Activated T-cell treated with anti-CD3 and anti-CD28 coated beads, Interleukin-2, amount 50 U/mL, for 72 hours (primary cell): ENCODE measurements at places on chromosomes 11 and 22. TPM values are rescaled to one million over a fixed set of nuclear protein-coding genes. Genes with fewer than 3 reads are reported as not detected.

DNA sequence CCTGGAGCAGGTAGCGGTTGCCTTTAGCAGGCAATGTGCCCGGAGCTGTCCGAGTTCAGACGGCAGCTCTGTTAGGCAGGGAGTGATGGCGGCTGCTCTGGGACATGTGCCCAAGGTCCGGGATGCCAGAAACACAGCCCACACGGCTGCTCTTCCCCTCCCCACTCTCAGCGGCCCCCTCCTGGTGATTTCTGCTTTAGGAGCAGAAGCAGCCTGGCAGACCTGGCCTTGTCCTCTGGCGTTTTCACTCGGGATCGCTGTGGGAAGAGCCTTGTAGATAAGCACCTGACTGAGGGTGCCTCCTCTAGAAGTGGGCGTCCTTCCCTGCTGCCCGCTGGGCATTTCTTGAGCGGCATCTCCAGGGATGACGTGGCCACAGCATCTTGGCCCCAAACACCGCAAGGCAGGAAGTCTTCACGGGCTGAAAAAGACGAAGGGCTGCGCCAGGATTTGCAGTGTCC is 392.2 kb downstream of the TBC1D22A start:
- DNase-seq = no peak

DNA sequence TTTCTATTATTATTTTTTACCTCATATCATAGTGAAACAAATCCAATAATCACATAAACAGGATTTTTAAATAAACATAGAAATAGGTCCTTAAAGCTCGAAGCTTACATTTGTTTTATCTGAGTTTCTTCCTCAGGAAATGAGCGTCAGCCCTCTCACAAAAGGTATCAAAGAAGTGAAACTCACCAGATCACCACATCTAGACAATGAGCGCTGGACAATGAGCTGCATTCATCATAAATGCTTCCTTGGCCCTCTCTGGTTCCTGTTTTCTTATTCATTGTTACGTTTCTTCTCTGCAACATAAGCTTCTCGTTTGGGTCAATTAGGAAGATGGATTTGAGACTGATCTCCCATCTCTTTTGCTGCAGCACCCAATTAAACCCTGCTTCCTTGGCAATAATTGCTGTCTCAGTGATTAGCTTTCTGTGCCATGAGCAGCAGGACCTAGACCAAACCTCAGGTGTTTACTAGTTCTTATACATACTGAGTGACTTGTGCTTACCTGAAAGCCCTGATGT is 649.9 kb upstream of the LUZP2 start:
- no peak for DNase-seq

The MPPED2 gene
- 1.6 TPM for total RNA-seq

DNA sequence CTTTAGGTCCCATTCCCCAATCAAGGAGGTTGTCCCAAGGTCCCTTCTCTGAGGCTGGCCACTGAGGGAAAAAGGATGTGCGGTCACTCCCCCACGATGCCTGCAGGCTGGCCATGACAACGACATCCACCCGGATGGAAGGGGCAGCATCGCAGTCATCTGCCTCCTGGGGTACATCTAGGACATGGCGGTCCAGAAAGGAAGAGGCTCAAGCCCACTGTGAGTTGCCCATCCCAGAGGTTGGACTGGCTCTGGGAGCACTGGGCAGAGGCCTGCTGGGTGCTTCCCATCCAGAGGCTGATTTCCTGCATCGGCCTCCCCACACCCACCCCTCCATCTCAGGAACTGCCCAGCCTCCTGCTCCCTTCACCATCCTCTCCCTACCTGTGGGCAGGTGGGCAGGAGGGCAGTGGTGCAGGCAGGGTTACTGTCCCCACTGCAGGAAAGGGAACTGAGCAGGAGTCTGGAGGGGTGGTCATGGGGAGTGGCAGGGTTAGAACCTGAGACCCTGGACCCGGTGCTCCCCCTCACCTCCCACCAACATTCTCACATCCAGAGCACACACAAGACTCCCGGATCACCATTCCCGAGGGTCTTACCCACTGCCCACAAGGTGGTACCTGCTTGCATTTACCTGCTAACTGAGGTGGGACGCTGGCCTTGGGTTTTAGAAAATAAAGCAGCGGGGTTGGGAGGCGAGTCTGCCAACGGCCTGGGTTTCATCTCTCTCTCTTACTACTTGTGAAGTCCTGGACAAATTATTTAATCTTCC is 4.4 kb downstream of the RCE1 start:
- no peak for DNase-seq
